ENCODE measurements at places on chromosomes 7 and 10.

GRCh38 chr7:139543801-139544603 lies 20.5 kb downstream of the CLEC2L start:
- no peak for DNase-seq

DNA sequence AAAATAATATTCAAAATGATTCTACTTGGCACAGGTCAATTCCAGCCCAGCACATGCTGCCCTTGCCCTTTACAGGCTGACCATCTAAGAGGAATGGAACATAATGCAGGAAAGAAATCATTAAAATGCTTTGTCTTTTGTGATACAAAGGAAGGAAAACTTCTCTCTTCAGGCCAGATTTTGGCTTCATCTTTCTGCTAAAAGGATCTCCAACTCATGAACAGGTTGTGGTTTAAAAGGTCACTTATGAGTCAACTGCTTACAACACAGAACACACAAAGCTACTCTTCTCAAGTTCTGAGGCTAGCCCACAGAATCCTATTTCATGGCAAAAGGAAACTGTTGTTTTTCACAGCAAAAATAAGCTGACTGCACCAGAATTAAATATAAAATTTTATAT lies 197.1 kb downstream of the DOCK4 start:
- DNase-seq = peak; percentile 73

DNA sequence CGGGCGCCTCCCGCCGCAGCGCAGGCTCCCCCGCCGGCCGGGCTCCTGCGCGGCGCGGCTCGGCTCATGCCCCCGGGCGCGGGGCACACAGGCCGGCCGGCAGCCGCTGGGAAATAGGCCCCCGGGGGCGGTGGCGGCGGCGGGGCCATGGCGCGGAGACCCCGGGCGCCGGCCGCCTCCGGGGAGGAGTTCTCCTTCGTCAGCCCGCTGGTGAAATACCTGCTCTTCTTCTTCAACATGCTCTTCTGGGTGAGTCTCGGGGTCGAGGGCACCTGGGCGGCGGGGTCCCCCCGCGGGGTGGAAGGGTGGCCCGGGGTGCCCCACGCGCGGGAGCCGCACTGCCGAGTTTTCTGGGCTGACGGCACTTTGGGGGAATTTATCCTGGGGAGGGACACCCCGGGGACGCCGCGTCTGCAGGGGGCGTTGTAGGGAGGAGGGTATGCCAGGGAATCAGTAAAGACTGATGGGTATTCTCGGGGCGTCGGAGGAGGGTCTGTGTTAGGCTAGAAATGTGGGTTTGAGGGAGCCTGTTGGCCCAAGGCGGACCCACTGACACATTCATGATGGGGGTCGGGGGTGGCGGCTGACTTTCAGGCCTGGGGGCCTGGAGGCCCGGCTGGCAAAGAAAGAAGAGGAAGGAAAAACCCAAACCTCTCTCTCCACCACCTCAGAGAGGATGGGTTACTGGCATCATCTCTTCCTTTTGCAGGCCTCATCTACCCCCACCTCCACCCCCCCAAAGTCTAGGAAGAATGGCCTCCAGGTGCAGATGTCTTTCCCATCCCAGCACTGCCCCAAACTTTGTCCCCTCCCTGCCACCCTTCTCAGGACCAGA lies 544 bp downstream of the TSPAN33 start:
- DNase-seq = no peak

- DNase-seq = no peak
Measured at GRCh38 chr10:47418966-47419365, 34.9 kb upstream of the ZNF488 start.

- DNase-seq = no peak
Measured at GRCh38 chr10:16893664-16894063, 76.4 kb upstream of the RSU1 start.

DNA sequence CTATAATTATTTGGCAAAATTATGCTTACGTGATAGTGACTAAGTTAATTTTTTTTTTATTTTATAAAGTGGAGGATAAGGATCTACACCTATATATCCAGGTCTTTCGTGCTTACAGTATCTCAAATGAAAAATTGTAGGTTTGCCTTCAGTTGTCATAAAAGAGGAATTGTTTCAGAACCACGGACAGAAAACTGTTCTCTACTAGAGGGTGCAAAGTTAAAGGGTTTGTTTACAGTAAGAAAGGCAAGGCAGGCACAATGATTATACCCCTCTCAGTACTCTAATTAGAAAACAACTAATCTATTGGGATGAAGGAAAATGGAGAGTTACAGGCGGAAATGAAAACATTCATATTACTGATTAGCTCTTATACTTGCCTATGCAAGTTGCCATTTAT lies 1.5 kb downstream of the PCLO start:
- DNase-seq = no peak

GRCh38 chr10:126045861-126046260 lies 149.5 kb downstream of the FANK1 start:
- no peak for DNase-seq

GRCh38 chr7:13839063-13839462 lies 150.4 kb downstream of the ETV1 start:
- no peak for DNase-seq

- no peak for DNase-seq
Measured at GRCh38 chr7:140587243-140587642, 53.4 kb downstream of the DENND2A start.

All from foreskin fibroblast (primary cell).